ENCODE measurements at places on chromosomes 2 and 18.

DNA sequence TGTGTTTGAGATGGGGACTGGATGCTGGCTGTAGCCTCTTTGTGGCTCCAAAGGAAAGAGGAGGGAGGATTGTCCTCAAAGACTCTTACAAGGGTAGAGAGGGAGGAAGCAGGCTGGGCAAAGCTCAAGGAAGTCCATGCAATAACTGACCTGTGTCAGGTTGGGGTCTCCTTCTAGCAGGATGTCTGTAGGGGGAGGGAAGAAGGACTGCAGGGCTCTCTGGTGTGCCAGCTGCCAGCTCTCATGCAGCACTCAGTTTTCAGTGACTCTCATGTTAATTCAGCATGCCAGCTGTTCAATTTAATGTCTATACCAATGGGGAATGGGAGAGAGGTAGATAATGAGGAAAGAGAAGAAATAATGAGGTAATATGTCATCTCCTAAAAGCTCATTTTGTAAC lies 85.3 kb upstream of the RANBP2 start:
- DNase-seq = no peak

DNA sequence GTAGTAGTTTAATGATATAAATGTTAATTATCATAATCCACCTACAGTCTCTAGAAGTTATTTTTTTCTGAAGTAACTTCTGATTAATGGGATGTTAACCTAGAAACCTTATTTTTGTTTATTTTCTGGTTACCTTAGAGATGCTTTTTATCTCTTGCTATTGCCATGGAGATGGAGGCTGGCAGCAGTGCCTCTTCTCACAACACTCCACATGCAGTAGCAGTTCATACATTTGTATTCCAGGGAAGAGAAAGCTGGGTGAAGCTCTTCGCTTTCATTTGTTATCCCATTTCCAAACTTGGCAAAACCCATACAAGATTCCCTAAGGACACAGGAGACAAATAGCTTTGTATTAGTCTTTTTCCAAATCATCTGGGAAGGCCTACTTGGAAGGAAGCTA lies 1794.1 kb upstream of the LRRTM1 start:
- DNase-seq = no peak

DNA sequence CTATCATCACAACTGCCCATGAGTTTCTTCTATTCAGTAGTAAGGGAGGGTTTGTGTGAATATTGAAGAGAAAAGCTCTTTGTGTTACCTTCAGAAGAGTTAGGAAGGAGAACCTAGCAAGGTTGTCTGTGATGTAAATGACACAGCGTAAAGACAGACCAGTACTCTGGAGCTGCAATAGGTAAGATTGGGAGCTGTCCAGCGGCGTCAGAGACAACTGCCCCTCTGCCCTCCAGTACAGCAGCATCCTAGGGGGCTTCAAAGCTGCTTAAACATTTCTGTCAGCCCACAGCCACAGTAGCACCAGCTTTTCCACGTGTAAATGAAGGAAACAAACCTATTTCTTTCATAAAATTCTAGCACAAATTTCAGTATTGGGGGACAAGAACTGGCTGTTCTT lies 34.5 kb downstream of the NYAP2 start:
- no peak for DNase-seq

GRCh38 chr2:73746015-73746876 lies 9.1 kb upstream of the TPRKB start:
- DNase-seq = no peak

DNA sequence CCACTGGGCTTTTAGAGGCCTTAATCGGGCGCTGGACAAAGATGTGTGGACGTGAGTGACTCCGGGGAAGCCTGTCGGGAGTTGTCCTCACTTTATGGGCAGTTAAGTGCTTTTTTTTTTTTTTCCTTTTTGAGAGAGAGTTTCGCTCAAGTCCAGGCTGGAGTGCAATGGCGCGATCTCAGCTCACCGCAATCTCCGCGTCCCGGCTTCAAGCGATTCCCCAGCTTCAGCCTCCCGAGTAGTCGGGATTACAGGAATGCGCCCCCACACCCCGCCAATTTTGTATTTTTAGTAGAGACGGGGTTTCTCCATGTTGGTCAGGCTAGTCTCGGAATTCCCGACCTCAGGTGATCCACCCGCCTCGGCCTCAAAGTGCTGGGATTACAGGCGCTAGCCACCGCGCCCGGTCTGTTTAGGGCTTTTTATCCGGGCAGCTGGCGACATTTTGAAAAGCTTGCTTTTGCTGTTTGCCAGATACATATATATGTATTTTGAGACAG lies 1.5 kb downstream of the MSH6 start:
- no peak for DNase-seq

- no peak for DNase-seq
Observed at GRCh38 chr18:7945882-7946281, 378.8 kb downstream of the PTPRM start.

GRCh38 chr2:68320118-68320641 lies 431 bp upstream of the CNRIP1 start:
- no peak for DNase-seq

DNA sequence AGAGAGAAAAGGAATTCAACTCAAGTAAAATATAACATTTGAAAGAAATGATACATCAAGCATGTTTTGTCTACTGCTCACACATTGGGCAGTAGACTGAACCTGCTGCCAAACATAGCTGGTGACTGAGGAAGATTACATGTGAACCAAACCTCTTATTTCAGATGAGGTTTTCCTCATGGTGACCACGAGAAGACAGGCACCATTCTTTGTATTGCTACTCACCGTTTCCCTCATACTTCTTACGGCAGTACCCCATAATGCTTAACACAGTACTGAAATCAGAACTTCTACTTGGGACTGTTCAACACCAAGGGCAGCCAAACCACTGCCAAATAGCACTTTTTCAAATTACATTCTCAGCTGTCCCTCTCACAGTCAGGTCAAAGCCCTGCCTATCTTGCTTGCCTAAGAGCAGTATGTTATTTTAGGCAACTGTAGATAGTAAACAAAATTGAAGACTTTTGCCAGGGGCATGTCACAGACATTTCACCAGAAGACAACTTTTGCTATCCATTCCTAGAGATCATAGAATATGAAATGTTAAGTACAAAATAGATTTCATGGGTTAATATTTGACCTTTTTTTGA lies 167.1 kb upstream of the DOK6 start:
- no peak for DNase-seq

- no peak for DNase-seq
Observed at GRCh38 chr18:63183378-63183777, 136.2 kb downstream of the BCL2 start.

DNA sequence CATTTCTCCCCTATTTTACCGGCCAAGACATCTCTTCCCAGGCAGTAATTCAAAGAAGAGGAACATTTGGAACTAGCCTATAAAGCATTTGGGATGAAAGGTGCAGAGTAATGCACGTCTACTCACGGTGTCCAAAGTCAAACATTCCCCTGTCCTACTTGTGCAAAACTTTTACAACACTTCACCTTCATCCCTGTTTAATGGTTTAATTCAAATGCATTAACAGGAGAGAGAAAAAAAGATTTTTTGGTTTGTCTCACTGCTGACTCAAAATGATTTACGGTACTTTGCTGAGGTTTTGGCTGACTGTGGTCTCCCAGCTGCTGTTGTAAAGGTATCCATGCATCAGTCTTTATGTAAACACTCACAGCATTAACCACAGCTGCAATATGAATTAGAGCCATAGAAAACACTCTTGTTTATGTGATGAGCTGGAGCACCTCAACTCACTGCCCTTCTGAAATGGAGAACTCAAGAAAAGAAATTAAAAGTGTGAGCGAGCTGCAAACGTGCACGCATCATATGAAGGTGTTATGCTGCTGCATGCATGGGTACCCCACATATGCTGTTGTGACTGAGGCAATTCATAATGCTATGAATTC lies 220.5 kb downstream of the PIEZO2 start:
- DNase-seq = no peak

DNA sequence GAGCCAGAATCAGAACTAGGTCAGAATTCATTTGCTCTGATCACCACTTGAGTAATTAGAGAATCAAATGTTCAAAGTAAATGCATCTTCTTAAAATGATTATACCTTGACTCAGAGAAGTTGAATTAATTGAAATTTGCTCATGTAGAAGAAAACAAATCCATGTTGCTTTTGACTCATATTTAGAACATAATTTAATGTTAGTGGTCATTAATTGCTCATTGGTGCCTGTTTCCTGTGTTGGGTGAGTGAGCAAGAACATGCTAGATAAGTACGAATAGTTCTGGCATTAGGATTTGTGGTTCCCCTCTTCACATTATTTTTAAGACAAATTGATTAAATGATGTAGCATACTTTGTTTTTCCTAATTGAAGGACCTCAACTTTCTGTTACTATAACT lies 19.0 kb downstream of the ACVR2A start:
- DNase-seq = no peak

DNA sequence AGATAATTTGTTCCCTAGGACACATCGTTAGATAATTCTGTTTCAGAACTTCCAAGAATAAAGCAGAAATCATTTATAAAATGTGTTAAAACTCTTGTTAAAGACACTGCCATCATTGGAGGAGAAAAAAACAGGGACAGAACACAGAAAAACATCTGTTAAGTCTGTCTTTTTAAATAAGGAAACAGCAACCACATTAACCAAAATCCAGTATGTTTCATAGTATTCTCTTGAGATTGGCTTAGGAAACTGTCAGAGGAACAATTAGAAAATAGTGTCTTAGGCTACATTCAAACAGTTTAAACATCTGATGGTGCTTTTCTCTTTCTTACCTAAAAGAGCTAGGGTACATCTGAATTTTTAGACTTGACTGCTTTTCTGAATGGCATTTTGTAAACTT lies 81.6 kb downstream of the PMS1 start:
- DNase-seq = no peak

DNA sequence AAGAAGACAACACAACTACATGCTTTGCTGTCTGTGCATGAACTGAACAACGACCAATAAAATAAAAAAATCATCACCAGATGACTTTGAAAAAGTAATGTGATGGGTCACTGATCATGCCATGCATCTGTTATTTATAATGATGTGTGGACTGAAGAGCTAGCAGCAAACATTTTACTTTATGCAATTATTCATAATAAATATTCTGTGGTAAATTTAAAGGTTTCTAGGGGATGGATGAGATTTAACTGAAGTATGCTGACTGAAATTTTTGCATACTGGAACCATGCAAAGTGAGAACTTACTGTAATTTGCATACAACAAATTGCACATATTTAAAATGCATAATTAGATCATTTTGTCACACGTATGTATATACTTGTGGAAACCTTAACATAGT lies 31.3 kb upstream of the BAZ2B start:
- no peak for DNase-seq

DNA sequence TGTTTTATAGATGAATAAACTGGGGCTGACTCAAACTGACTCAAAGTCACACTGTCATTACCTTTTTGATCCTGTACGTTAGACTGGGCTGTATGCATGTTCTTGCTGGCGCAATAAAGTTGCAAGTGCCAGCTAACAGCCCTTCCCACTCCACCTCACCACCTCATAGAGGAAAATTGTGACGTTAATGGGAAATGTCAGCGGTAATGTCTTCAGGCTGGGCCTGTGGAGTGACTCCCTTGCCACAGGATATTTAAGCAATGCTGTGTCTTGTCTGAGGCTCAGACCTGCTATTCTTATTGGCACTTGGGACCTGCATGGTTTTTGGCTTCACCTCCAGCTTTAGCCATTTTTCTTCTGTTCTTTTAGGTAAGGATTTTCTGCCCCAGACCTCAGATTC lies 25.2 kb upstream of the CASP10 start:
- DNase-seq = no peak

- DNase-seq = no peak
Observed at GRCh38 chr2:71457123-71457915, 4.0 kb downstream of the DYSF start.

- DNase-seq = no peak
Observed at GRCh38 chr18:57502624-57503023, 67.5 kb downstream of the ONECUT2 start.

DNA sequence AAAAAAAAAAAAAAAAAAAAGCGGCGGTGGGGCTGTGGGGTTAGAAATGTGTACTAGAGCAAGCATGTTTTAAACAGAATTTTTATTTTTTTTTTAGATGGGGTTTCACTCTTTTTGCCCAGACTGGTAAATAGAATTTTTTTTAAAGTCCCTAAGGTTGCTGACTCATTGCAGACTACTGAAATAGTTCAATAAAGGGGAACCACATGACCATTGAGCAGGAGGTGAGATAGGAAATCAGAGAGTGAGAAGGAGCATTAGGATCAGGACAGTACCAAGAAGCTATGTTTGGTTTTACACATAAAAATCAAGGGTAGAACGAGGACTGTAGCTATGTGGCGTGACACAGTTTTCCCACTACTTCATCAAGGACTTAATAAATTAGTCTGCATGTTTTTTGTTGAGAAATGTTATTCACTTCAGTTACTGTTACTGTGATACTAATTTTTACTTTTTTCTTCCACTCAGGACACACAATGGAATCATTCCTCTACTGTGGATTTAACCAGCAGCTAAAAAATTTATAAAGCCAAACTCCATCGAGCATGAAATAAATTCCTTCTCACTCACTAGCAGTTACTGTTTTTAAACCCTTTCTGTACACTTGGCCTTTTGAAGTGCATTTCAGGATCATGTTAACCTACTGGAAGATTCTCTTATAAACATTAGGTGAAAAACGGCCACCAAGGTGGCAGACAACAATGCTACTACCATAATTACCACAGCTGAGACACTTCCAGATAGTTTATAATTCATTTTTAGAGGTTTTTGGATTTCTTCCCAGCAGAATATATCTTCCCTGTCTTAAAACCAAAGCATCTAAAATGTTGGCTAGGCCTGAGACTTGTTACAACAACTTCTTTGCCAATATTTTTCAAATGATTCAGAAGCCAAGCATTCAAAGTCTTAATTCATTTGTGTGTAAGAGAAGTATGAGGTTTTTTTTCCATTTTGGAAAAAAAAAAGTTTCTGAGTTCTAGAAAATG lies 33.2 kb downstream of the LAMA1 start:
- no peak for DNase-seq

DNA sequence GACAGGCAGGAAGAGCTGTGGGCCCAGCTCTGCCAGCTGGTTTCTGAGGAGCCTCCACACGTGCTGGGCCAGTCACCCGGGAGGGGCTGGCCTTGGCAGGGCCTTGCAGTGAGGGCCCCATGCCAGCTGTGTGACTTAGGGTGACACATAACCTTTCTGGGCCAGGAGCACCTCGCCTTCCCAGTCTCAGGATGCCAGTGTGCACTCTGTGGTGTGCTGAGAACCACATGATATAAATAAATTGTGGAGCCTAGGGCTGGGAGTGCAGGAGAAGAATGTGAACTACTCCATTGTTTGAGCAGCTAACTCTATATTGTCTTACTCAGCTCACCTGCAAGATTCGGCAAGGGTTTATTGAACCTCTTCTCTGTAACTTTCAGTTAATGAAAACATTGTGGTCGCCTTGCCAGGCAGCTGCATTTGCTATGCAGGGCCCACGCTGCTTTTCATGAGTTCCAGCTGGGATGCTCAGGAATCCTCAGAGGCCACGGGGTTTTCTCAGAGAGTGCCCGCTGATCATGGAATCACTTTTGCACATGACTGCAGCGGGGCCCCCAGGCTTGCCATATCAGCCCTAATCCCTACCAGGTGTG lies 222.3 kb downstream of the SH3RF3 start:
- peak; percentile 25 for DNase-seq

- no peak for DNase-seq
Observed at GRCh38 chr2:56077359-56077915, 106.4 kb upstream of the CCDC85A start.

- no peak for DNase-seq
Observed at GRCh38 chr2:30764021-30764800, 43.0 kb downstream of the CAPN13 start.

GRCh38 chr18:22182884-22183697 lies 13.7 kb downstream of the GATA6 start:
- no peak for DNase-seq

- no peak for DNase-seq
Observed at GRCh38 chr2:173747035-173747434, 218.1 kb downstream of the SP3 start.

Data from stimulated activated CD8-positive, alpha-beta memory T cell treated with anti-CD3 and anti-CD28 coated beads, Interleukin-4, amount 100 ng/mL, for 48 hours (primary cell).